CD4-positive, alpha-beta T cell treated with Interferon alpha-2 for 1 hour (primary cell): ENCODE measurements at places on chromosomes 7 and 10.

- no peak for DNase-seq
These were observed 115.2 kb upstream of the PPP1R9A start for GRCh38 chr7:94792241-94792640.

- no peak for DNase-seq
These were observed 358.2 kb downstream of the FGFR2 start for GRCh38 chr10:121240011-121240410.

DNA sequence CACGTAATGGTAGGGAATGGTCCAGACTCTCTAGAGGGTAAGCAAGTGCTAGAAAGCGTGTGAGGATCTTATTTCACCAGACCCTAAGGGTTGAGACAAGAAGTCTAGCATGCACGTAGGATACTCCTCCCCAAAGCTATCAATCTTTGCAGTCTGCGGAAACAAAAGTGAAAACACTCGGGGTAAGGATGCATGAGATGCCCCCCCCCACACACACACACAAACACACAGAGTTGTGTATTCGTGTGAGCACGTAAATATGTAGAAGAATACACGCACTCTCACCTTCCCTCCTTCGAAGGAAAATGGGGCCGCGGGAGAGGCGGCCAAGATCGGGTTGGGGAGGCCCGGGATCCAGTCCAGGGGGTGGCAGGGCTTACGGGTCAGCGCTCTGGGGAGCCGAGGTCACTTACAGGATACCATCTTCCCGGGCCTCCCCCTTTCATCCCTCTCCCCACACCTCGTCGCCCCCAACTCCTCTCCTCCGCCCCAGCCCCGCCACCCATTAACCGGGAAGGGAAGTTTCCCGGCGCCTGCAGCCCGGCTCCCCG lies 455 bp downstream of the CUL2 start:
- no peak for DNase-seq

GRCh38 chr7:139294951-139295575 lies 46.1 kb upstream of the FMC1 start:
- DNase-seq = no peak

DNA sequence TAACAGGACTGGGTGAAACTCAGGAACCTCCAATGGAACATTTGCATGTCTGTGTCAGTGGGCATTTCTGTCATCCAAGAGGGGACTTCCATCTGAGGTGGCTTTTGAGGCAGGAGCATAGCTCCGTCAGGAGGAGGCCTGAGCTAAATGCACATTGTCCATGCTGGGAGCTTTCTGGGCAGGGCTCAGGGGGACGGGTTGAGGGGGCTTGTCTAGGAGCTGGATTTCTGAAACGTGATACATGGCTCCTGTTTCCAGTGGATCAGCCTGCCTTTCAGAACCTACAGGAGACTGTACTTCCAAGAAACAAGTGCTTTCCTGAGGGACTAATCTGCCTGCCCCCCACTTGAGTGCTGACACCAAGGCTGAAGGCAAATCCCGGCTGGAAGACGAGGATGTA lies 40.5 kb upstream of the GDF10 start:
- no peak for DNase-seq

DNA sequence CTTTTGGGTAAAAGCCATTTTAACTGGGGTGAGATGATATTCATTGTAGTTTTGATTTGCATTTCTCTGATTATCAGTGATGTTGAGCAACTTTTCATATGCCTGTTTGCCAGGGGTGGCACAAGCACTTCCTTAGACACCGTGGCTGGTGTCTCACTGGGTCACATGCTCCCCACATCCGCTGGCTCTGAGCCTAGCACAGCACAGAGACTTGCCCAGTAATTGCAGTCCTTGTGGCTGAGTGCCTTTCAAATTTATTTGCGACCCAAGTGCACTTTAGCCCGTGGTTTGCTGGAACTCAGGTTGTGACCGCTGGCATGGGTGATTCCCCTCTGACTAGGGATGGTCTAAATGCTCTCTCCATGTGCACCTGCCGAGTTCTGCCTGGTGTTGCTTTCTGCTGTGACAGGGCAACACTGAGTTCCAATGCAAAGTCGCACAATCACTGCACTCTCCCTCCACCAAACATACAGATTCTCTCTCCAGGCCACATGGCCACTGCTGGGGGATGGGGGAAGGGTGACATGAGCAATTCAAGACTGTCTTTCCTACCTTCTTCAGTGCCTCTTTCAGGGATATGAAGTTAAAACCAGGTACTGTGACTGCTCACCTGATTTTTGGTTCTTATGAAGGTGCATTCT lies 66.5 kb downstream of the ZNF277 start:
- no peak for DNase-seq

DNA sequence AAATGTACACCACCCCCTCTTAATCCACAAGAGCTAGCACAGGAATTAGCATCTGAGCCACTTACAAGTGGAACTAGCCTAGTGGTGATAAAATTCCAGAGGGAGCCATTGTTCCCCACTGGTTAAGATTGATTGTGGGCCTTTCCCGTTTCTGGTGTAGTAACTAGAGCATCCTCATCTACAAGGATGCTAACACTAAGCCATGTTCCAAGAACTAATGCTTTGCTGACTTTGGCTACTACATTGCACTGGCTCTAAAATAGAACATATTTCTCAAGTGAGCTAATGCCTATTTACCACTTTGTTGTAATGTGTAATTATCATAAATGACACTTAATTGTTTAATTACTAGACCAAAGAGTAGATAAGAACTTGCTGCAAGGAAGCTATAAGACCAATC lies 143.7 kb downstream of the FZD1 start:
- DNase-seq = no peak

GRCh38 chr7:33742521-33742920 lies 162.8 kb upstream of the BMPER start:
- no peak for DNase-seq
